T-cell (primary cell): ENCODE measurements at places on chromosomes 4 and X.

DNA sequence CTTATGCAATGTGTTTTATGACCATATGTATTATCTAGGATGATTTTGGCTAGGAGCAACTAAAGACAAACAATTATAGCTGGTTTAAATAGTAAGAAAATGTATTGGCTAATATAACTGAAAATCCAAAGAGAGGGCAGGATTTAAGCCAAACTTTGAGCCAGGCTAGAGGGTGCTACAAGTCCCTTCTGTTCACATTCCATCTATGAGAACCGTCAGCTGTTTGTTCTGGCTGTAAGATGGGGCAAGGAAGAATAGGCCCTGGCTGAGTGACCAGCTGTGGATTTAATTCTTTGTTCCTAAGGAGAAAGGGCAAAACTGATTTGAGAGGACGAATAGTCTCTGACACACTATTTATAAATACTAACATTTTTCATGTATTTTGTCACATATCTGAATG lies 79.2 kb upstream of the UGT8 start:
- no peaks in the 10 kb centered on the region for H3K27me3 ChIP-seq
- H3K4me3 ChIP-seq = no peak overlapping the region
- H3K36me3 ChIP-seq = no peaks in the 10 kb centered on the region
- no peak for DNase-seq
- no peak overlapping the region for H3K27ac ChIP-seq

GRCh38 chr4:1711571-1712215 lies 426 bp downstream of the SLBP start:
- DNase-seq = no peak
- H3K27ac ChIP-seq = peak overlapping the region; percentile 73
- H3K27me3 ChIP-seq = no peaks in the 10 kb centered on the region
- H3K36me3 ChIP-seq = peaks cover 3% of the 10 kb centered on the region

- no peaks in the 10 kb centered on the region for H3K36me3 ChIP-seq
- peak within 1 kb of the TSS; percentile 27 for H3K4me3 ChIP-seq
- H3K27ac ChIP-seq = no peak within 1 kb of the TSS
- no peak for DNase-seq
- H3K27me3 ChIP-seq = peaks cover 4% of the 10 kb centered on the region
- H3K4me1 ChIP-seq = peaks cover 8% of the 10 kb centered on the region
Observed at GRCh38 chr4:15469402-15470127, at the start of gene CC2D2A. Gene CC2D2A, plus strand, starts transcription at chr4:15469882. Its CDS starts 6,051 bp downstream, at chr4:15475933.

- no peak for DNase-seq
- H3K27me3 ChIP-seq = no peaks in the 10 kb centered on the region
- no peak overlapping the region for H3K4me3 ChIP-seq
- no peak overlapping the region for H3K27ac ChIP-seq
Observed at GRCh38 chrX:53171356-53171755, 53.7 kb downstream of the KDM5C start.

GRCh38 chr4:40289366-40290188 lies 45.6 kb upstream of the CHRNA9 start:
- H3K4me1 ChIP-seq = peaks cover 40% of the 10 kb centered on the region
- H3K4me3 ChIP-seq = peak overlapping the region; percentile 12
- H3K36me3 ChIP-seq = no peaks in the 10 kb centered on the region
- no peaks in the 10 kb centered on the region for H3K27me3 ChIP-seq
- peak overlapping the region; percentile 63 for H3K27ac ChIP-seq

GRCh38 chr4:9143421-9144080 lies 26.7 kb upstream of the FAM90A26 start:
- H3K27ac ChIP-seq = no peak overlapping the region
- no peaks in the 10 kb centered on the region for H3K27me3 ChIP-seq
- no peaks in the 10 kb centered on the region for H3K4me1 ChIP-seq
- no peaks in the 10 kb centered on the region for H3K36me3 ChIP-seq

DNA sequence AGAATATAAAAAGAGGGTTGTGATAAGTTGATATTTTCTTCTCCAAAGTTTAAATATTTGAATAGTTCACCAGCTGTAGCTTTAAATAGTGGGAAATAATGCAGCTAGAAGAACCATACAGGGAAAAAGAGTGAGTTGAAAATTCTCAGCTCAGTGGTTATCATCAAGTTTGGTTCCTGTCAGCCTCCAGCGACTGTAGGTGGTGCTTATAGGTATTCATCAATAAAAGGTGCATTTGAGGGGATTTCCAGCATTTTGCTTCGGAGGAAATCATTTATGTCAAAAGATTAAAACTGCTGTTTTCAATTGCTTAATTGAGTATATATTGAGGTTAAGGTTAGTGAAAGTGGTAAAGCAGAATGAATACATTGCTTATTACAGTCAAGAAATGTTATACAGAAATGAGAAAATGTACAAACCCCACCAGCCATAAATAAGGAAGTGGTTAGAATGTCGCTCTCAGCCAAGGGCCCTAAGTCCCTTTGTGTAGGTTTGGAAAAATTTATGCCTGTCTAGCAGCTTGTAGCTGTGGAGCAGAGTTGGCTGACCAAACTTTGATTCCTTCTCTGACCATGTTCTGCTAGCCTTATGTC lies 532.9 kb upstream of the FTHL17 start:
- H3K36me3 ChIP-seq = no peaks in the 10 kb centered on the region
- H3K4me1 ChIP-seq = no peaks in the 10 kb centered on the region

GRCh38 chr4:29853833-29854232 lies 866.3 kb upstream of the PCDH7 start:
- H3K27me3 ChIP-seq = no peaks in the 10 kb centered on the region
- no peaks in the 10 kb centered on the region for H3K36me3 ChIP-seq
- no peak for DNase-seq
- H3K4me1 ChIP-seq = no peaks in the 10 kb centered on the region

- no peaks in the 10 kb centered on the region for H3K36me3 ChIP-seq
- H3K27me3 ChIP-seq = no peaks in the 10 kb centered on the region
- no peak overlapping the region for H3K4me3 ChIP-seq
- DNase-seq = no peak
- no peaks in the 10 kb centered on the region for H3K4me1 ChIP-seq
Observed at GRCh38 chr4:174658246-174658645, 136.0 kb upstream of the HPGD start.

- no peak overlapping the region for H3K4me3 ChIP-seq
- H3K36me3 ChIP-seq = no peaks in the 10 kb centered on the region
- H3K4me1 ChIP-seq = no peaks in the 10 kb centered on the region
Observed at GRCh38 chr4:186643501-186644310, 80.0 kb downstream of the FAT1 start.

GRCh38 chr4:114087596-114088230 lies 108.3 kb upstream of the ARSJ start:
- no peaks in the 10 kb centered on the region for H3K36me3 ChIP-seq
- H3K27ac ChIP-seq = no peak overlapping the region
- no peaks in the 10 kb centered on the region for H3K4me1 ChIP-seq

DNA sequence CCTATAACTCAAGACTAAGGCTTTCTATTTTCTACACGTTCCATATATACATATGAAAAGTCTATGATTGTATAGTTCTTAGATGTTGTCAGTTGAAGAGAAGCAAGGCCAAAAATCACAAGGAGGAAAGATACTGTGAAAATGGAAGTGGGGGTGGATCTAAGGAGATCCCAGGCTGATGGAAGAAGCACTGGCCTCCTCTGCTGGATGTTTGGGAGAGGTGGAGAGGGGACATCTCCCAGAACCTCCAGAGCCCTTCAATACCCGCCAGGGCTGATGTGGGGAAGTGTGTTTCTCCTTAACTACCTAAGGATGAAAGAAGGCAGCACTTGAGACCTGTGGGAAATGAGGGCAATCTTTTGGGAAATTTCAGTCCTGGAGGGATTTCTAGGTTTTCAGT lies 67.4 kb downstream of the RASGEF1B start:
- no peak for DNase-seq
- no peak overlapping the region for H3K4me3 ChIP-seq
- H3K27me3 ChIP-seq = no peaks in the 10 kb centered on the region
- no peak overlapping the region for H3K27ac ChIP-seq

DNA sequence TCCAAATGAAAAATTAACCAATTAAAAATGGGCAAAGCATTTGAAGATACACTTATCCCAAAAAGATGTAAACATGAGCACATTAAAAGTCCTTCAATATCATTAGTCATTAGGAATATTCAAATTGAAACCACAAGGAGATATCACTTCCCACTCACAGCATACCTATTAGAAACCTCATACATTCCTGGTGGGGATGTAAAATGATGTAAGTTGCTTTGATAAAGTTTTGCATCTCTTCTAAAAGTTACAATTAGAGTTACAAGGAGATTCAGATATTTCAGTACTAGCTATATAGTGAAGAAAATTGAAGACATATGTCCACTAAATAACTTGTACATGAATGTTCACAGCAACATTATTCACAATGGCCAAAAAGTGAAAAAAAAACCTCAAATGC lies 1109.3 kb upstream of the LCORL start:
- no peaks in the 10 kb centered on the region for H3K36me3 ChIP-seq
- no peak overlapping the region for H3K27ac ChIP-seq
- H3K4me3 ChIP-seq = no peak overlapping the region
- H3K27me3 ChIP-seq = no peaks in the 10 kb centered on the region

- H3K36me3 ChIP-seq = no peaks in the 10 kb centered on the region
- no peaks in the 10 kb centered on the region for H3K4me1 ChIP-seq
- H3K27ac ChIP-seq = no peak overlapping the region
- H3K27me3 ChIP-seq = no peaks in the 10 kb centered on the region
- no peak for DNase-seq
Observed at GRCh38 chr4:79948261-79948660, 124.8 kb downstream of the ANTXR2 start.

DNA sequence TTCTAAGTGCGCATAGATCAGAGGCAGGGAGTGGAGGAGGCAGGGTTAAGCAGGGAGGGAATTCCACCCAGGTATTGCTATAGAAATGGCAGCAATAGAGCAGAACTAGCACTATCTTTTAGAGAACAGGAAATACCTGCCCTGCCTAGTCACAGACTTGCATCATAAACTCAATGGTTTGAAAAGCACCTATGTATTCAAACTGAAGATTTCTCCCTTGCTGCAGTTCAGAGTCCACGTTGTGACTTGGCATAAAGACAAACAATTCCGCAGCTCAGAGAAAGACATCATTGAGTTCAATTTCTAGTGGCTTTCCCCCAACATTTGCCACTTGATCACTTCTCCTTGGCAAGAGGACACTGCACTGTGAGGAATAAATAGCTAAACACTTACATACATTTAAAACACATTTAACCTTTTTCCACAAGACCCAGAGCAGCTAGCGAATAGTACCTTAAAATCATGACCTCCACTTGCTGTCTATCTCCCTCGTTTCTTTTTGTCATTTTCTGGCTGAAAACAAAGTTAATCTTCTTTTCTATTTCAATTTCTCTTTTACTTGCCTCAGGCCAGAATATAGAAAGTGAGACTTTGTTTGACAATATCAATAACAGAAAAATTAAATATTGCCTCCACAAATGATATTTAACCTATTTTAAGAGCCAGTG lies 42.4 kb downstream of the SLC7A11 start:
- H3K4me3 ChIP-seq = no peak overlapping the region
- DNase-seq = no peak
- H3K4me1 ChIP-seq = no peaks in the 10 kb centered on the region
- no peaks in the 10 kb centered on the region for H3K36me3 ChIP-seq
- no peaks in the 10 kb centered on the region for H3K27me3 ChIP-seq

- no peak for DNase-seq
- H3K27ac ChIP-seq = no peak overlapping the region
- H3K36me3 ChIP-seq = no peaks in the 10 kb centered on the region
- no peak overlapping the region for H3K4me3 ChIP-seq
- H3K4me1 ChIP-seq = no peaks in the 10 kb centered on the region
- H3K27me3 ChIP-seq = no peaks in the 10 kb centered on the region
Observed at GRCh38 chrX:69510137-69510715, 6.1 kb downstream of the NALF2 start.

- H3K4me1 ChIP-seq = no peaks in the 10 kb centered on the region
- no peak overlapping the region for H3K27ac ChIP-seq
- no peak overlapping the region for H3K4me3 ChIP-seq
Observed at GRCh38 chrX:17081968-17082367, 135.5 kb downstream of the REPS2 start.

DNA sequence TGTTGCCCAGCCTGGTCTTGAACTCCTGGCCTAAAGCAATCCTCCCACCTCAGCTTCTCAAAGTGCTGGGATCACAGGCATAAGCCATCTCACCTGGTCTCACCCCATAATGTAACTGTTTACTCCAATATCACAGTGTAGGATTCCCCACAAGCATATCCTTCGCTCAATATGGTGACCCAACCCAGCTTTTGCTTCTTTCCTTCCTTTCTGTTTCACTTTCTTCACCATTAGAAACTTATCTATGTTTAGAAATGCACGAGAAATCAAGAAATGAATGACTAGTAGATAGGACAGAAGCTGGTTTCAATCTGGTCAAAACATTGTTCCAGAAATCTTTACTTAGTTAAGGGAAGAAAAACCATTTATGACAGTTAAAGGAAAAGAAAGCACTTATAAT lies 18.9 kb downstream of the TSPAN5 start:
- no peaks in the 10 kb centered on the region for H3K36me3 ChIP-seq
- no peak for DNase-seq
- H3K27ac ChIP-seq = peak overlapping the region; percentile 57
- H3K4me1 ChIP-seq = peaks cover 2% of the 10 kb centered on the region
- H3K27me3 ChIP-seq = no peaks in the 10 kb centered on the region
- peak overlapping the region; percentile 20 for H3K4me3 ChIP-seq
